NCI-H1105 treated with DMSO at 0.1 percent for 48 hours (cell line): ENCODE measurements at places on chromosomes 7 and 10.

DNA sequence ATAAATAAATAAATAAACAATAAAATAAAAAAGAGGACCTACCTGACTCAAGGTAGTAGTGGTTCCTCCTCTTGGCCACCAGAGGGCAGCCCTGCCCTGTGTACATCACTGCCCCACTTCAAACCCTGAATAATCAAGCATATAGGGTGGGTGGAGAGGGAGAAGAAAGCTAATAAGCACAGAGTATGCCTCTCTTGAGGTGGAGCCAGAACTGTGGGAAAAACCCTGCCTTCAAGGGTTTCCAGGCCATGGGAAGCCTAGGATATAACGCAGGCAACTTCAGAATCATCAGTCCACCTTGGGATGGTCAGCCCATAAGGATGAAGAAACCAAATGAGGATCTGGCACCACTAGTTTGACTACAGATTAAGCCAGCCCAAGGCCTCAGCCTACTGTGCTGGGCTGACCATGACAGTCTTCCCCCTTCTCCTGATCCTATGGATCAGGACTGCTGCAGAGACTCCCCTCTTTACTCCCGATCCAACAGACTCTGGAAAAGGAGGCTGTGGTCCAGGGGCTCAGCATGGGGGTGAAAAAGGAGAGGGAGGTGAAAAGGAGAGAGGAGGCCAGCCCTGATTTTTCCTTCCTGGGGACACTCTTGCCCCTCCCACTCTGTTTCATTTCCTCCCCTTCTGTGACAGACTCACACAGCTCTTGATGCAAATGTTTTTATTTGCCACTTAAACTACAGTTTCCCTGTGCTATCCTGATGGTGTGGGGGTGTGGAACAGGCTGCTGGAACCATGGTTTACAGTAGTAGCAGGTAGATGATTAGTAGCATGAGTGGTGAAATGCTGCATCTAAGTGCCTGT, 10.1 kb downstream of the AVPI1 start:
- peak; percentile 4 for DNase-seq

DNA sequence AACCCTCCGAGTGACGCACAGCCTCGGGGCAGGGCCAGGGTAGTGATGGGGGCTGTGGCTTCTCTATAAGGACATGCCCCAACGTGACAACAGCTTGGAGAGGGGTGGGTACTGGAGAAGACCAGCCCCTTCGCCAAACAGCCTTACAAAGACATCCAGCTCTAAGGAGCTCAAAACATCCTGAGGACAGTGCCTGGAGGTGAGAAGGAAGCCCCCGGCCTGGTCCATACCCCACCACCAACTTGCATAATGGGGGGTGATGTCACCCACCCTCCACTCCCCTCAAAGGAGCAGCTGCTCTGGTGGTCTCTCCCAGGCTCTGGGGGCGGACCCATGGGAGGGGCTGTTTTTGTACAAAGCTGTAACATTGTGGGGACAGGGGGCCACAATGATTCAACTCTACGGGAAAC, 15.1 kb downstream of the PRSS2 start:
- no peak for DNase-seq

DNA sequence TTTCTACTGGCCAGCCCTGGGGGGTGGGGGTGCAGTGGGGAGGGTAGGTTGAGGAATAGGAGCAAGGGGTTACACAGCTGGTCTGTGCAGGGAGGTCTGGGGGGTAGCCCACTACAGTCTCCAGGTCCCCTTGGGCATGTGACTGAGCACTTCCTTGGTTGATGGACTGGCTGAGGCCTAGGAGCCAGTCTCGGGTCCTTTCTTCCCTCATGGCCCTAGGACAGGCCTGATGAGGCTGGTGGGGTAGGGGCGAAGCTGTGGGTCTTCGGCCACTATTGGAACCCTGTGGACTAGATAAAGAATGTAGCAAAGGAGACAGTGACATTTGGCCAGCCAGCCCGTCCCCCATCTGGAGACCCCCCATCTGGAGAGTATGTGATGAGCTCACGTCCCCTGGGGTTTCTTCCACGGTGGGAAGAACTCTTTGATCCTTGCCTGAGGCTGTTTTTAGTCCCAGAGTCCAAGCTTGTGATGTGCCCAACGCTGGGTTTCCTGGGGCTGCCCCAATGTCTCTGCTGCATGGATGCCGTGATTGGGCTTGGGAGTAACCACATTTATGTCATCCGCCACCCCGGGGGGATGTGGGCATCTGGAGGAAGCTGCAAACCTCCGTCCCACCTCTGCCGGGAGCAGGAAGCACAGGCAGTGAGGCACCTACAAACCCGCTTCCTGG, 20.7 kb downstream of the FAM241B start:
- no peak for DNase-seq

DNA sequence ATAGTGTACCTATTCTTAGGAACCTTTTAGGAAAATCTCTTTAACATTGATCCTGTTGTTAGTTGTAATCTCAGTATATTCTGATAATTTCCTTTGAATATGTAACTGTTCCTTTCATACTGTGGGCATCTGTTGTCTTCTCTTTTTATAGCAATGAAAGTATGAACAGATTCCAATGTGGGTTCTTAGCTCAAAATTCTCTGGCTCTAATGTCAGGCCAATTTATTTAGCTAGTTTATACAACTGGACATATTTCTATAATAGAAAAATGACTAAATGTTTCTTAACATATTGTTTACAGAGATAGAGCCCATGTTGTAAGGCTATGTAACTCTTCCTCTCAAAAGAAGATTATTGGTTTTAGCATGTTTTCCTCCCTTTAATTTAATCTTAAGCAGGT, 363.2 kb downstream of the AUTS2 start:
- no peak for DNase-seq

- no peak for DNase-seq
Measured at GRCh38 chr10:65518379-65518778, 1407.5 kb upstream of the LRRTM3 start.

DNA sequence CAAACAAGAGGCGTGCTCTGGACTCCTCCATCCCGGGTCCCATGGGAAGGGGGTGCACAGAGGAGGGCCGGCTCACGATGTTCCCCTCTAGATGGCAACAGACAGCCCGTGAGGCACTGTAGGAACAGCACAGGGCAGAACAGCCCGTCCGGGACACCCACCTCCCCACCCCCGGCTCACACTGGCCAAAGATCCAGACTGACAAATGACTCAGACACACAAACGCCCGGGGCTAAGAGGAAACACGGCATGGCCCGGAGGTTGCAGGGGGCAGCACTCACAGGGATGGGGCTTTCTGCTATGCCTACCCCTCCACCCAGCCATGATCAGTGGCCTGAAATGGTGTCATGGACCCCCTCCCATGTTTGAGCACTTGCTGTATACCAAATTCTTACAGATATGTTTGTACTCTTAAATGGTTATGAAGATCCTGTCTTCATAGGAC, 4.9 kb upstream of the ELN start:
- DNase-seq, result no peak

DNA sequence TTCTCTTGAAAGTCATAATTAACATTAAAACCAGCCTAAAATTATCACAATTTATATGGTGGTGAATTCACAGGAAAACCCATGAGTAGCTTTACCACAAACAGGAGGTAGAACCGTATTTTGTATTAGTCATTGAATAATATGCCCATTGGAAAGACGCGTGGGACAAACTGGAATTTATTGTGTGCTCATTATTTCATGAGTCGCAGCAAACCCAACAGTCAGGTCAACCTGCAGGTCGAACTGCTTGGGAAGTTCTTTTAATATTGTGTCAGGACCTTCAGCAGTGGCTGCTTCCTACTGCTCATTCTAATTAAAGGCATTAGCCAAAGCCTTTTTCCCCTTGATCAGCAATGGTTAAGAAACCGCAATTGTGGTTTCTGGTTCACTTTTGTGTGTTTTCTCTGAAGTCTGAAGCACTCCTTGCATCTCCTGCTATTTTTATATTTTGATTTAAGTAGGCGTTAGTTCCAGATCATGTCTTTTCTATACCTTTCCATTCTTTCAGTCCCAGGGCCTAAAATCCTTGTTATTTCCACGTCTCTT, 100.1 kb downstream of the RAB11FIP2 start:
- no peak for DNase-seq
